Pancreas (tissue), 10 donors: ENCODE measurements at places on chromosomes 7 and 10. TPM values are rescaled to one million over a fixed set of nuclear protein-coding genes. Genes with fewer than 3 reads are reported as not detected.

- DNase-seq, result peak; percentile 44
These were observed 16.9 kb upstream of the TAX1BP1 start for GRCh38 chr7:27723085-27723484.

DNA sequence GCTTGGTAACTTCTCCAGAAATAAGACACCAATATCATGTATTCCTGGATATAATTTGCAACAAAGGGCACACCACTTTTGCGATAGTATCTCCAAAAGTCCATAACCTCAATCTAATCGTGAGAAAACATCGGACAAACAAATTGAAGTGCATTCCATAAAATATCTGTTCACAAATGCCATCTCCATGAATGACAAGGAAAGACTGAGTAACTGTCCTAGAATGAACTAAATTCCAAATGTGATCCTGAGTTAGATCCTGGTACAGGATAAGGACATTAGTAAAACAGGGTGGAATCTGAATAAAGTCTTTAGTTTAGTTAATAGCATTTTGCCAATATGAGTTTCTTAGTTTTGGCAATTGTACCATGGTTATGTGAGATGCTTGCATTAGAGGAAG, 384.2 kb downstream of the SUGCT start:
- no peak for DNase-seq

The CPED1 gene
- polyA plus RNA-seq, result 0.61 TPM

GRCh38 chr10:121168545-121169216, 317.5 kb downstream of the WDR11 start:
- no peak for DNase-seq

- no peak for DNase-seq
These were observed 135.8 kb upstream of the ABCB5 start for GRCh38 chr7:20479706-20480105.

DNA sequence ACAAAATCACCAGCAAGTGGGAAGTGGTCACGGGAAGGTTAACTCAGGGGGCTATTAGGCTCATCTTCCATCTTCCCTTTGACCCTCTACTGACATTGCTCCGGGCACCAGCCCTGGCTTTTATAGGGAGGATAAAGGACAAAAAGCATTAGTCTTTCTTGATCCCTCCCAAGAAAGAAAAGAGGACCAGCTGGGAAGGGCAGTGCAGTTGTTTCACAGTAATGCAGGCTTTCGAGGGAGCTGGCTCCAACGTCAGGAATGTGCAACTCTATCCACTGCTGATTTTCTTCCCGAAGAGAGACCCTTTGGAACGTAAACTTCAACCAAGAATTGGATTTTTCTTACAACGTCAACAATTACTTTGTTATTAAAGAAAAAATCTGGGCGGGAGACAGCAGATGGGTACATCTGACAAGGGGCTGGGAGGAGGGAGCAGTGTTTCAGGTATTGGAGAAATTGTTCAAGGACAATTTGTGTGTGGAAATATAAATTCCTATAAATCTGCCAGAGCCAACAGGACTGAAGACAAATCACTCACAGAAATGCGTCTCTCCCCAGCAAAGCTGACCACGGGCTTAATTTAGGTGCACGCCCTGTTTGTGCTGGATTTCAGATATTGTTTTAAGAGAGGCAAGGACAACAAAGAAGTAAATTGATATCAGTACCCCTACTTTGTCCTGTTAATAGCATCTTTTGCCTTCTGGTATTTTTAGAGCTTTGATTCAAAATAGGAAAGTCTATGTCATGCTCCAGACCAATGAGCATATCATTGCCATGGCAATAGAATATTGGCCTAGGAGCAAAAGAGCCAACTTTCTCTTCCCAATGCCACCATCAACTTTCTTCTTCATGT, 23.4 kb upstream of the ARID5B start:
- DNase-seq, result no peak
